Activated CD4-positive, alpha-beta T cell treated with anti-CD3 and anti-CD28 coated beads for 1 hour (primary cell): ENCODE measurements at places on chromosomes 12 and 14.

DNA sequence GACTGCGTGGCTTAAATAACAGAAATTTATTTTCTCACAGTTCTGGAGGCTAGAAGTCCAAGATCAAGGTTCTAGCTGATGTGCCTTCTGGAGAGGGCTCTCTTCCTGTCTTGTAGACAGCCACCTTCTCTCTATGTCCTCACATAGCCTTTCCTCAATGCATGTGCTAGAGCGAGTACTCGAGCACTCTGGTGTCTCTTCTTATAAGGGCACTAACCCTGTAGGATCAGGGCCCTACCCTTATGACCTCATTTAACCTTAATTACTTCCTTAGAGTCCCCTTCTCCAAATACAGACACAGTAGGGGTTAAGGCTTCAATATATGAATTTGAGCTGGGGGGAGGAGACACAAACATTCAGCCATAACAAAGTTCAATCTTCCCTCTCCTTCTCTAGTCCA, 10.2 kb downstream of the DHH start:
- DNase-seq, result no peak

DNA sequence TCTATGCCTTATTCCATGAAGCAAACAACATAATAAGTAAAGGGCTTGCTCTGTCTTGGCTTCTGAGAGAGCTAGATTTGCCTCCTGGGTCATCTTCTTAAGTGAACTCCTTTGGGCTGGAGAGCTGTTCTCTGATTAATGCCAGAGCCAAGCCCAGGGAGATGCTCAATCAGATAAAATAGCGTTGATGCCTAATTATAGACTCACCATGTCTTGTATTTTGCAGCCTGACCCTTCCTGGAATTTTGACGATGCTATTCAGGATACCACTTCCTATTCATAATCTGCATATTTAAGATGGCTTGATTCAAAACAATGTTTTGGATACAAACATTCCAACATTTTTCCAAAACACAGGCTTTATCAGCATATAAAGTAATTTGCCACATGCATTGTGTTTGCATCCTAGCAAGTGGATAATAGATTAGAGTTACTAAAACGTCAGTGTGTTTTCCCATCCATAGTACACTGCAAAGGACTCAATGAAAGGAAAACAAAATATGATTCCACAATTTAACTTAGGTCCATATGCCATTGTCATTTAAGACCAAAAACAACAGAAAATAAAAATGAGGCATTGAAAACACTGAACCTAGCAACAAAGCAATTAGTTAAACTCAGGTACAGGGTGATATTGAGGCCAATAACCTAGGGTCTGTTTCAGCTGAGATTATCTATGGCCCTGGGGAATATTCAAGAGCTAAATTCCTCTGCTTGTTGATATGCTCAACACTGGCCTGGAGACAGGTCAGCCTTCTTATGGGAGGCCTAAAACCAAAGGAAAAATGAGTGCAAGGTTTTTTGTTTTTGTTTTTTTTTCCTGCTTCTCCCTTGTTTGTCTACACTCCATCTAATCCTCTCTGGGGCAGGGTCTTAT, 184.2 kb upstream of the FOXN3 start:
- no peak for DNase-seq

GRCh38 chr12:49010092-49010668, 8.4 kb downstream of the PRKAG1 start:
- no peak for DNase-seq

GRCh38 chr14:94239406-94239805, 53.7 kb downstream of the SERPINA10 start:
- DNase-seq, result no peak

- DNase-seq, result no peak
Observed at GRCh38 chr12:58502841-58503240, 417.5 kb downstream of the LRIG3 start.
